ENCODE measurements at places on chromosomes 6 and 20.

DNA sequence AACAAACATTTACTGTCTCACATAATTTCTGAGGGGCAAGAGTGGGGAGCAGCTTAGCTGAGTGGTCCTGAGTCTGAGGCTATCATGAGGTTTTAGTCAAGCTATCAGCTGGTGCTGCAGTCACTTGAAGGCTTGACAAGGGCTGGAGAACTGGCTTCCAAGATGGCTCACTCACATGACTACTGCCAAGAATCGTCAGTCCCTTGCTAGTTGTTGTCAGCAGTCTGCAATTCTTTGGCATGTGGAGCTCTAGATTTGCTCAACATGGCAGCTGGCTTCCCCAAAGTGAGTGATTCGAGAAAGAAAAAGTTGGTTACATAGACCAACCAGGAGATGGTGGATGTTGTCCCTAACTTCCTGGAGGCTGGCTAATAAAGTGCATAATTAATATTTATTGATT is 2.8 kb upstream of the LRRC1 start:
- DNase-seq = no peak

DNA sequence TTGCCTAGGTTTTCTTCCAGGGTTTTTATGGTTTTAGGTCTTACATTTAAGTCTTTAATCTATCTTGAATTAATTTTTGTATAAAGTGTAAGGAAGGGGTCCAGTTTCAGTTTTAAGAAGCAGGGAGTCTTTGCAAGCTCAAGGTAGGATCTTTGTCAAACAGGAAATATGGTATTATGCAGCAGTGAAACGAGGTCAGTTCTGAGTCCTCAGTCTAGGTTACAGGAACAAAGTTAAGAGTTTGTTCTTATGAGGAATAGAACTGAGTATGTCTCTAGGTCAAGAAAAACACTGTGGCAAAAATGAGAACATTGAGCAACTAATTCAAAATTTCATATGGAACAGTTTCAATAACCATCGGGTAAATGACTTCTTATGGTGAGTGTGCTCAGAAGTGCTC is 63.6 kb downstream of the GCLC start:
- DNase-seq = no peak

DNA sequence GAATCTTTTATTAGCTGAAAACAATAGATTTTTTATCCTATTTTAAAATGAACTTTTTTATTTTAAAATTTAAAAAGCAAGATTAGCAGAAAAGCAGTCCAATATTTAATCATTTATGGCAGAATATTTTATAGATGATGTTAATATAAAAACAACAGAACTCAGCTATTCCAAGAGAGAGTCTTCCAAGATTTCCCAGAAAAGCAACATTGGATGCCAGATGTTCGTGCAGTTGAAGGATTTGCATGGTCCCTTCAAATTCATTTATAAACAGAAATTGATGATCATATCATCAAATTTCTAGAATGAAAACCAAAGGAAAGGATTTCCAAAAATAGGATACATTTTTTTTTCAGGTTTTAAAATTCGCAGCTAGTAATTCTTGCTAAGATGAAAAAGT is 25.4 kb upstream of the CNKSR3 start:
- no peak for DNase-seq

DNA sequence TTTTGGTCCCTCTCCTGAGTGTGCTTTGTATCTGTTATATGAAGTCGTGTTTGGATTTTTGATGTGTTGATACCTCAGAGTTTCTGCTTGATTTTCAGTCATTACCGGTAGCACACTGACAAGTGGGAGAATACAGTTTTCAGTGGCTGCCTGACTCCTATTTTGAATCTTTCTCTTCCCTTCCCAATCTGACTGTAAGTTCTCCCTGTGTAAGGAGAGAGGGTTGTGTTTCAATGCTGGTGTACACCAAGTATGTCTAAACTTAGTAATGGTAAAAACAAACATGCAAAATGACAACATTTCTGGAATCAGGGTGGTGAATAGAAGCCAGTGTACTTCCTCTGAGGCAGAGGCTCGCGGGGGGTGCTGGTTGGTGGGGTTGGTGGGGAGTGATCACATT is 103.4 kb downstream of the HIVEP1 start:
- no peak for DNase-seq

GRCh38 chr20:36093025-36093803 is 61.3 kb upstream of the EPB41L1 start:
- DNase-seq = peak; percentile 17

- no peak for DNase-seq
Observed at GRCh38 chr6:24982231-24982630, 46.5 kb upstream of the RIPOR2 start.

GRCh38 chr6:169156108-169156792 is 97.4 kb downstream of the THBS2 start:
- DNase-seq = no peak

GRCh38 chr6:134787261-134787877 is 162.5 kb downstream of the ALDH8A1 start:
- no peak for DNase-seq

DNA sequence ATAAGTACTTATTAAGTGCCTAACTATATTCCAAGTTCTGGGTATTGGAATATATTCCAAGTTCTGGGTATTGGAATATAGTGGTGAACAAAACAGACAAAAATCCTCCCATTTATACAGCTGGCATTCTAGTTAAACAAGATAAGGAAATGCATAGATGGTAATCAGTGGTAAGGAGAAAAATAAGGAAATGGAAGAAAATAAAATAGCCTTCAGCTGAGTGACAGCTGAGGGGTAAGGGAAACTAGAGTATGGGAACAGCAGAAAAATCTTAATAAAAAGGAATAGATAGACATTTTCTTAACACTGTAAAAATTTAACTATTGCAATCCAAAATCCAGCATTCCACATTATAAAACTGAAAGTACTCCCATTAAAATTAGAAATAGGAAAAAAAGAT is 17.2 kb upstream of the WFDC10A start:
- no peak for DNase-seq

DNA sequence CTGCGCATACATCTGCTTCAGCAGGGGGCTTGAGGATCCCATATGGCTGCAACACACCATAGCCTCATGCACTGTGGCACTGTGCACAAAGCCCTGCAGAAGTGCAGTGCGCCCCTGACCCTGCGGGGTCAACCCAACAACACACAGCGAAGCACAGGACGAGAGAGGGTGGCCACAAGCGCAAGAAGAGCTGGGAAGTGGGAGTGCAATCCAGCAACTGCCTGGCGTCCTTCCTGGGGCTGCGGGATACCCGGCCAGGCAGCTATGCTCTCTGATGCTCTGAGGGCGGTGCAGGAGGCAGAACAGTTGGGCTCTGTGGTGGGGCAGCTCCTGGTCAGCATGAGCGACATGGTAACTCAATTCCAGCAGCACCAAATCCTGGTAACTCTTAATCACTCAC is 5.6 kb upstream of the ACSS1 start:
- DNase-seq = no peak

DNA sequence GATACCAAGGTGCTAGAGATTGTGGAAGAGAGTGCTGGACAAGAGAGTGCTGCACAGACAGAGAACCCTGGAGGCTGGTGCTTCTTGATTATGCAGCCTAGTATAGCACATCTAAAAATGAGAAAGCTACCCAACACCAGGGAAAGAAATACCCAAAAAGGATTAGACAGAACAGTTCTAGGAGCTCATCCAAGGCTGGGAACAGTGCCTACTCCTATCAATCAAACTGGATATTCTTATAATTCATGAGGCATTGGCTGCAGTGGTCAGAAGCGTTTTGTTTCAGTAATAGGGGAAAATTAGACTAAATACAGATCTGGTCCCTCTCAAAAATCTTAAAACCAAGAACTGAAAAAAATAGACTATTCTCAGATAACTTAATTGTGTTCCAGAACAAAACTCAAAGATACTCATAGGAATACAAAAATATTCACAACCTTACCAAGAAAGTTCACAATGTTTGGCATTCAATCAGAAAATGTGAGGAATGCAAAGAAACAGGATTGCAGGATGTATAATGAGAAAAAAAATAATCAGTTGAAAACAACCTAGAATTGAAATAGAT is 222.9 kb downstream of the EPHA7 start:
- DNase-seq = no peak

DNA sequence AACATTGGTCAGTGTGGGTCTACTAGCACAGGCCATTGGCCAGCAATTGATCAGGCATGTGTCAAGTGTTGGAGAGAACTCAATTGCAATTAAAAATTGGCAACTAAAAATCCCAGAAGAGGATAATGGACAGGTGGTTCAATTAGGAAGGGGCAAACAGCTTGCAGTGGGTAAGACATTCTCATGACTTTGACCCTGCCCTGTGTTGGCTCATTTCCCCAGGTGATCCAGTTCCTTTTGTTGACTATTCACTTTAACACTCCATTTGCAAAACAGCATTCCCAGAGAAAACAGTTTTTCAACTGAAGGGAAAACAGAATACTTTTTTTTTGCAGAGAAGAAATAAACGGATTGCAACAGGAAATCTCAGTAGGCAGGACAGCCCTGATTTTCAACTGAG is 28.9 kb upstream of the SCGN start:
- no peak for DNase-seq

DNA sequence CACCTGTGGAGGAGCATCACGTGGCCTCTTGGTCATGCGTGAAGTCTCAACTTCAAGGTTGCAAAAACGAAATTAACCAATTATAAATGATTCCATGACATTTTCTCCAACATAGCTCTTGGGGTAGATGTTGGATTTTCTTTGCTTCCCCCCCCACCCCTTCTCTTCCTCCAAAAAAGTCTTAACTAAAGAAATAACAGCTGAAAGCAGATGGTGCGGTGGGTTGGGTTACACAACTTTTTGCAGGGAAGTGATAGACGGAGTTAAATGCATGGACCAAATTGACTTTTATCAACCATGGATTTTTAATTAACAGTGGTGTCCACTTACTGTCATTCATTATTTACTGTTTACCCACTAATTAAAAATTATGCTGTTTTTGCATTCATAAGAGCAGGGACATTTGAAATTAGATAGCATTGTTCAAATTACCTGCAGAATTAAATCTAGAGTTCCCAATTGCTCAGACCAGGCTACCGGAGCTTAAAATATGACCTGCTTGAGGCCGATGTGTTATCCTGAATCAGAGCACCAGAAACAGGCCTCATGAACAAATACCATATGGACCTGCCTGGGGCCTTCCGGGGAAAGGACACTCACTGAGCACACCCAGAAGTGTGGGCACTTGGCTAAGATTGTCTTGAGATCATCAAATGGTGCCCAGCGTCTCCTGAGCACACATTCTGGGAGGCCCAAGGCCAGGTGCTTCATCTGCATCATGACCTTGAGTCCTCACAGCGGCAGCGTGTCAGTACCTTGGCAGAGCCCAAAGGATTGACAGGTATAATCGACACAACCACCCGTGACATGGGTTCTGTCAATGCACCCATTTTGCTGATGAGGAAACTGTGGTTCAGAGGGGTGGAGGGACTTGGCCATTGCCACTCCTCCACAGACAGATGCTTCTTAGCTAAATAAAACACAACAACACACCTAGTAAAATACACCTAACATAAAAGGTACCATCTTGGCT is 41.5 kb downstream of the APCDD1L start:
- DNase-seq = no peak

GRCh38 chr6:131135244-131136020 is at the start of gene AKAP7:
Gene AKAP7, plus strand, starts transcription at chr6:131135467. Its CDS starts 297 bp downstream, at chr6:131135764.
- DNase-seq = peak; percentile 13

- no peak for DNase-seq
Observed at GRCh38 chr6:165571068-165571682, 91.9 kb downstream of the PDE10A start.

DNA sequence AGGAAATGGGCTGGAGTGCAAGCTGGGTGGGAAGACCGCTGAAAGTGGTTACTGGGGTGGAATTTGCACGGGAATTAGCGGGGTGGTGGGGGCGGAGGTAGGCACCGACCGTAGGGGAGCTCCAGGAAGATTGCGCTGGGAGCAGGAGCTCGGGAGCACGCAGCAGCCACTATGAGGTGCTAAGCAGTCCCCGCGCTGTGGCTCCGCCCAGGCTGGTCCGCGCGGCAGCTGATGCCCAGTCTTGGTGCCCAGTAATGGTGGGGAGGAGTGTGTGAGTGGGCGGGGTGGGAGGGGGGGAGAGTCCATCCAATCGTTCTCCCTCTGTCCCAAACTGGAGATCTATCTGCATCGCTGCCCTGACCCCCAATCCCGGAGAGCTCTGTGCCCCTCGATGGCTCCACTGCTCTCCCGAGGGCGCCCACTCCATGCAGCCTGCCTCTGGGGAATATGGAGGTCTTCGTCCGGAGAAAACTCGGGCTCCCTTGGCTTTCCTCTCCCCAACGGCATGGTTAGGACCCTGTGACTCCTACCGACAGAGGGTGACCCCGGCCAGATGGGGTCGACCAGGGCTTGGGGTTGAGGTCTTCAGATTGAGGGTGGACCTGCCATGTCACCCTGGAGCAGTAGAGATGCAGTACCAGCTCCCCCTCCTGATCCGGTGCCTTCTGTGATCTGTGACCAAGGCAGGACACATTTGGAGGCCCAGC is 5.3 kb downstream of the TP53TG5 start:
- DNase-seq = no peak

DNA sequence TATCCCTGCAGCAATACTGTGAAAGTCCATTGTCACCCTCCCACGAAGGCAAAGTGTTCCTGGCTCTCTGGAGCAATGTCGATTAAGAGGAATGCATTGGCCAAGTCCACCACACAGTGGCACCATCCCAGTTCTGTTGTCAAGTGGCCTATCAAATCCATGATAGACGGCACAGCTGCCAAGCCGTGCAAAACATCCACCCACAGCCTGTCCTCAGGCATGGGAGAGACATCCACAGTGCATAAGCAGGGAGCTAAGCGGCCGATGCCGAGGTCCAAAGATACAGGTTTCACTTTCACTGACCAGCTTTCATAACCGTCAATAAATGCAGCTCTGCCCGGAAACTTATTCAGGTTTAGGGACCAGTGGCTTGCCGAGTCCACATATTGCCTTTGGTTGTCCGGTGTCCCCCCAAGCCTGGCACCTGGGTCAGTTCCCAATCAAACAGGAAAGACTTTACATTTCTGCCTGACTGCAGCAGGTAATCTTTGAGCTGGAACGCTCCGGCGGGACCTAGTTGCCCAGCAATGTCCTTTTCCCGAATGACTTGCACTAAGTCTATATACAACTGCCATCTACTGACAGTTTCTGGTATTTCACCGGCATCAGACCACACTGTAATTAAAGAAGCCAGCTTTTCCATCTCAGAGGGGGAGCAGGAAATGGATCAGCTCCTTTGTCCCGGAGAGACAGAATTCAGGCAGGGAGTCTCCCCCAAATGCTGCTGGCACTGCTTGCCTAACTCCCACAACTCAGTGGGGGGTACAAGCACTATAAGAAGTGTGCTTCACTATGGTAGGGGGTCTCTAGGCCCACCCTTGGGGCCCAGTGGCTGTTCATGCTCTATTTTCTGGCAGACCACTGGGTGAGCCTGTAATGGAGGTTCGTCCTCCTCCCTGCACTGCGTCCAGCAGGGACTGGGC is 6.3 kb downstream of the ZKSCAN3 start:
- no peak for DNase-seq

GRCh38 chr6:148112851-148113319 is 229.8 kb upstream of the SASH1 start:
- DNase-seq = no peak

DNA sequence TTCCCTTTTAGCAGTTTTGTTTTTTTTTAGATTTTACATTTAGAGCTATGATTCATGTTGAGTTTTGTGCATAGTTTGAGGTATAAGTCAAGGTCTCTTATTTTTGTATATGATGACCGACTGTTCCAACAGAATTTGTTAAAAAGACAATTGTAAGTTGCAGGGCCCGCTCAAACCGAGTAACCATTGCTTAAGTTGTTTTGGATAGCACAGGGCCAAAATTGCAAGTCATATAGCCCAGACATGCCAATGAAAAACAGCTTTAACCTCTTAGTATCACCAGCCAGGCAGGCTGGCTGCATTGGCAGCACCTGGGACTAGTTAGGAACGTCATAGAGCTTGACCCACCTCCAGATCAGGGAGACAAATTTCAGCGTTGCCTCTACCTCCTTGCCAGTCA is 47.3 kb downstream of the PFDN4 start:
- DNase-seq = no peak

All from stimulated activated CD4-positive, alpha-beta T cell treated with anti-CD3 and anti-CD28 coated beads, Interleukin-15, amount 100 ng/mL, for 1 hour (primary cell).